IMR-90 (cell line): ENCODE measurements at places on chromosomes 2 and 18. TPM values are rescaled to one million over a fixed set of nuclear protein-coding genes. Genes with fewer than 3 reads are reported as not detected.

Gene MCM6
- 29.6 and 36.7 TPM in 2 replicates for total RNA-seq

DNA sequence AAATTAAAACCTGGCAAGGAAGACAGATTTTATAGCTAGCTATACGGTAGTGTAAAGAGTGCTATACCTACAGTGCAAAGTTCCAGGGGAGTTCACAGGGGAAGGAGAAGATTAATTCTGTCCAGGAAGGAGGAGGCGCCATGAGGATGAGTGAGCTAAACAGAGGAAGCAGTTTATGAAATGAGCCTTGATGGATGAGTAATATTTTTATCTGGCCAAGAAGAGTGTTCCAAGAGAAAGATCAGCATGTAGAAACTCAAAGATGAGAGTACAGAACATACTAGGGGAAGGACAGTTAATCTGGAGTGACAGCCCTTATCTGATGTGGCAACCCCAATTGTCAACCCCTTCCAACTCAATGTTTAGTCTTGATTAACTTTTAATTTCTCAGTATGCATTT is 54.8 kb downstream of the CDH20 start:
- H3K27ac ChIP-seq, result no peak overlapping the region
- no peaks in the 10 kb centered on the region for H3K4me1 ChIP-seq
- H3K36me3 ChIP-seq, result no peaks in the 10 kb centered on the region

- H3K36me3 ChIP-seq, result no peaks in the 10 kb centered on the region
- no peak for DNase-seq
- no peaks in the 10 kb centered on the region for H3K4me1 ChIP-seq
- H3K27me3 ChIP-seq, result no peaks in the 10 kb centered on the region
- H3K4me3 ChIP-seq, result no peak overlapping the region
Measured at GRCh38 chr2:77005522-77005921, 516.7 kb downstream of the LRRTM4 start.

GRCh38 chr2:11012131-11012693 is 100.5 kb downstream of the KCNF1 start:
- no peak overlapping the region for H3K4me3 ChIP-seq
- H3K27ac ChIP-seq, result no peak overlapping the region
- peaks cover 25% of the 10 kb centered on the region for H3K27me3 ChIP-seq
- H3K4me1 ChIP-seq, result no peaks in the 10 kb centered on the region

GRCh38 chr2:5845798-5846330 is 153.7 kb downstream of the SOX11 start:
- no peak overlapping the region for H3K27ac ChIP-seq
- no peak for DNase-seq
- peaks cover 6% of the 10 kb centered on the region; the same call in 1 of the 2 replicates for H3K4me1 ChIP-seq
- no peaks in the 10 kb centered on the region for H3K36me3 ChIP-seq

DNA sequence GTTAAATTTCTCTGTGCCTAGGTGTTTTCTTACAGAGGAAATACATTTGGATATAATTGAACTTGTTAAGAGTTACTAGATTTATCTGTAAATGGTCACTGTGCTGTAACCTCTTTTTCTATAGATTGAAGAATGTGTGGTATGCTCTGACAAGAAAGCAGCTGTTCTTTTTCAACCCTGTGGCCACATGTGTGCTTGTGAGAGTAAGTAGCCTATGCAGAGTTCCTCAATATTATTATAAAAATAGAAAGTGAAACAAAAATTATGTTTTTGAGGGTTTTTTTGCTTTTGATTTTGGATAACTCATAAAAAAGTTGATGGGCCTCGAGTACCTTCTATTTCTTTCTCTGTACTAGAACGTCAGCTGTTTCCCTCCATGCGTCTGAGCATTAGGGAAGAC is 112.4 kb downstream of the MIB1 start:
- no peak overlapping the region for H3K27ac ChIP-seq
- no peaks in the 10 kb centered on the region for H3K27me3 ChIP-seq
- peak; percentile 63 for DNase-seq
- no peaks in the 10 kb centered on the region for H3K4me1 ChIP-seq
- peaks cover 2% of the 10 kb centered on the region for H3K36me3 ChIP-seq
- H3K4me3 ChIP-seq, result no peak overlapping the region

DNA sequence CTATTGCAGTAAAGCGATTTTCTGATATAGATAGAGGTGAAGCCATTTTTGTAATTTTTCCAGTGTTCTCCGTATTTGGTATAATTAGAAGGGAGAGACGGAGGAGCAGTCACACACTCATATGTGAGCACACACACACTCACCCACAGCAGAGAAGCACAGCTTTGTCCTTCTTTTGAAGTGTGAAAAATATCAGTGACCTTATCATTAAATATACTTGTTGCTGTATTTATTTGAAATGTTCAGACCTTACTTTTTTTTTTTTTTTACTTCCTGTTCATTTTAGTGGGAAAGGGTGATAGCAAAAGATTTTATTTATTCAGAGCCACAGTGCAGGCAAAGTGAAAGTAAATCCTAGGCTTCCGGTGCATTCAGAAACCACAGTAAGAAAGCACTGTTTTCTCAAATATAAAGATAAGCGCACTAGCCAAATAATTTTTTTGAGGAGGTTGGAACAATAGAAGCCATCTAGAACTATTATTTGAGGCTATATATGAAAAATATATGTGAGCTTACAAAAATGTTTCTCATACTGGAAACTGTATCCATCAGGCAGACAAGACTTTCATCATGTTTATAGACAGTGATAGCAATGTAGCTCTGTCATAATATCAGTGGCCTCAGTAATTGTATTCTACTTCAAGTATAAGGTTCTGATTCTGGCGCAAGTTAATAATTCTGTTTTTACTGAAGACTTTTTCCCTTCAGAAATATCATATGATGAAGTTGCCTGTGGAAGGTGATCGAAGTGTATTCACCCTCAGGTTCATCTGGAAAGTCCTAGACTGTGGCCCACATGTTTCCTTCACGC is 37.2 kb downstream of the TSHZ1 start:
- H3K36me3 ChIP-seq, result no peaks in the 10 kb centered on the region
- no peaks in the 10 kb centered on the region for H3K27me3 ChIP-seq
- peak; percentile 65 for DNase-seq
- peak overlapping the region; percentile 40 for H3K4me3 ChIP-seq

DNA sequence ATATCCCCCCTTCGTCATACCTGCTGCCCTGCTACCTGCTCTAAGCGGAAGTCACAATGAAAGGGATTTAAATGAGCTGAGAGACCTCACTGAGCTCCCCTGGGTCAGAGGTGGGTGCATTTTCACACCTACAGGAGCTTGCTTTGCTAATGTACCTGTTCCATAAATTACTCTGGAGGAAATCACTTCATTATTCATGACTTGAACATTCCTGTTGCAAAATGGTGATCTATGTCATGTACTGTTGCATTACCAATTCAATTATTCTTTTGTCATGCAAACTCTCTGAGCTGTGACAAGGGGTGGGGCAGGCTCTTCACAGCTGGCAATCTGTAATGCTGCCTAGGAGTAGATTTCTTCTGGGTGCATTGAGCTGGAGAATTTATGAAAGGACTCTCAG is 761.3 kb downstream of the TSN start:
- no peaks in the 10 kb centered on the region for H3K27me3 ChIP-seq
- no peaks in the 10 kb centered on the region for H3K4me1 ChIP-seq
- no peak overlapping the region for H3K27ac ChIP-seq
- no peak for DNase-seq
- no peaks in the 10 kb centered on the region for H3K36me3 ChIP-seq
- H3K4me3 ChIP-seq, result no peak overlapping the region

DNA sequence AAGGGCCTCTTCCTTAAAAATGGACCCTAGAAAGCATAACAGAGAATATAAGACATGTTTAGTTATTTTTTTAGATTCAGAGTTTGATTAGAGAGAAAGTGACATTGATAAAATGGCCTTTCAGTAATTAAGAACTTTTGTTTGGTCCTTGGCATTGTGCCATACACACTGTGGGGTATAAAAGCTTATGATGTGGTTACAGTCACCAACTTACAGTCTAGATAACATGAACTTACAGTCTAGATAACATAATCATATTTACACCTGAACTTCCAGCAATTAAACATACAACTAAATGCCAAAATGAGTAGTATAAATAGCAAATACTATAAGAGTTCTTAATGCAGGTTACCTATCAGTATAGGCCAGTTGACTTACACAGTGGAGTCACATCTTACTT is 25.6 kb upstream of the EFEMP1 start:
- H3K4me3 ChIP-seq, result no peak overlapping the region
- no peak for DNase-seq
- H3K4me1 ChIP-seq, result peaks cover 2% of the 10 kb centered on the region; the same call in 1 of the 2 replicates
- H3K27me3 ChIP-seq, result peaks cover 2% of the 10 kb centered on the region; the same call in 1 of the 2 replicates
- H3K27ac ChIP-seq, result no peak overlapping the region

DNA sequence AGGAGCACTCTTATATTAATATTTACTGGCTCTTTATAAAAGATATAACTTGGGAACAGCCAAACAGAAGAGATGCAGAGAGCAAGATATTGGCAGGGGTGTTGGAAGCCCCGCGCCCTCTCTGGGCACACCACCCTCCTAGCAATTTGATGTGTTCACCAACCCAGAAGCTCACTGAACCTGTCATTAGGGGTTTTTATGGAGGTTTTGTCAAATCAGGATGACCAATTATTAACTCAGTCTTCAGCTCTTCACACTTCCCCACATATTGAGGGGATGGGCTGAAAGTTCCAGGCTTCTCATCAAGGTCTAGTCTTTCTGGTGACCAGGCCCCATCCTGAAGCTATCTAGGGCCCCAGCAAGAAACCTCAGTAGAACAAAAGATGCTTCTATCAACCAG is 10.9 kb upstream of the INO80D start:
- H3K36me3 ChIP-seq, result no peaks in the 10 kb centered on the region; the same call in 1 of the 2 replicates
- no peak overlapping the region for H3K27ac ChIP-seq
- H3K27me3 ChIP-seq, result no peaks in the 10 kb centered on the region
- H3K4me3 ChIP-seq, result no peak overlapping the region

GRCh38 chr2:85254540-85255300 is 73.1 kb downstream of the TGOLN2 start:
- H3K36me3 ChIP-seq, result no peaks in the 10 kb centered on the region
- no peak overlapping the region for H3K4me3 ChIP-seq
- peaks cover 38% of the 10 kb centered on the region for H3K4me1 ChIP-seq
- DNase-seq, result no peak
- no peaks in the 10 kb centered on the region for H3K27me3 ChIP-seq

DNA sequence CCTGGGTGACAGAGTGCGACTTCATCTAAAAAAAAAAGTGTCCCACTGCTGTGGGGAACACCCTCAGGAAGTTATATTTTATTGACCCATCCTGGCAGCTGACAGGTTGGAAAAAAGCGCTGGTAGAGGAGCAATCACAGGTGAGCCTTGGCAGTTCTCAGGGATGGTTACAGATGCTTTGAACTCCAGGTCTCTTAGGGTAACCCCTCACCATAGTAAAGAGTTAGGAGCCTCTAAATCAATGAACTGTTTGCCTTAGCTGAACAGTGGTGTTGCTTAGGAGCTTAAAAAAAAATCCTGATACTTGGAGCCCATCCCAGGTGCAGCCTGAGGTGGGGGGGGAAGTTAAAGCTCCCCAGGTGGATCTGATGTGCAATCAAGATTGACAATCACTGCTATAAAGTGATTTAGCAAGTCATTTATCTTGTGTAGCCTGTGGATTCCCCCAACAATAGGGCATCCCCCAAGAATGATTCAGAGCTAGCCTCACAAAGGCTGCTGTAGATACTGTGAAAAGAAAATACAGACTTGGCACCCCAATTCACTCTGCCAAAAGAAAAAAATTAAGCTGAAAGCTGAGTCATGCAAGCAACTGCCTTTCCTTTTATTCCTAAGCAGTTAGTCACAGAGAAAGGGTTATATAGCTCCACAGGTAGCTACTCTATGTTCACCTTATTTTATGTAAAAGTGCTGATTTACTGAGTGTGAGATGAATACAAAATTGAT is 14.8 kb downstream of the SLC16A14 start:
- no peak overlapping the region for H3K27ac ChIP-seq
- H3K36me3 ChIP-seq, result no peaks in the 10 kb centered on the region
- H3K27me3 ChIP-seq, result no peaks in the 10 kb centered on the region
- no peak overlapping the region for H3K4me3 ChIP-seq
- peak; percentile 63 for DNase-seq
- H3K4me1 ChIP-seq, result 0 out of 2 replicates have a peak, but pooled peaks cover 1% of the 10 kb centered on the region

- H3K27ac ChIP-seq, result no peak overlapping the region
- no peak overlapping the region for H3K4me3 ChIP-seq
- H3K4me1 ChIP-seq, result peaks cover 6% of the 10 kb centered on the region; the same call in 1 of the 2 replicates
- no peaks in the 10 kb centered on the region for H3K36me3 ChIP-seq
- no peak for DNase-seq
Measured at GRCh38 chr2:166158546-166158945, 30.7 kb upstream of the SCN1A start.
